Tibial artery (tissue), 4 donors: ENCODE measurements at places on chromosomes 16 and 17.
A peak's percentile ranks its signal among the peaks of the same experiment; 100 is the strongest.

- no peak for DNase-seq
These were observed 75.4 kb downstream of the ARHGAP17 start for GRCh38 chr16:24939738-24940137.

DNA sequence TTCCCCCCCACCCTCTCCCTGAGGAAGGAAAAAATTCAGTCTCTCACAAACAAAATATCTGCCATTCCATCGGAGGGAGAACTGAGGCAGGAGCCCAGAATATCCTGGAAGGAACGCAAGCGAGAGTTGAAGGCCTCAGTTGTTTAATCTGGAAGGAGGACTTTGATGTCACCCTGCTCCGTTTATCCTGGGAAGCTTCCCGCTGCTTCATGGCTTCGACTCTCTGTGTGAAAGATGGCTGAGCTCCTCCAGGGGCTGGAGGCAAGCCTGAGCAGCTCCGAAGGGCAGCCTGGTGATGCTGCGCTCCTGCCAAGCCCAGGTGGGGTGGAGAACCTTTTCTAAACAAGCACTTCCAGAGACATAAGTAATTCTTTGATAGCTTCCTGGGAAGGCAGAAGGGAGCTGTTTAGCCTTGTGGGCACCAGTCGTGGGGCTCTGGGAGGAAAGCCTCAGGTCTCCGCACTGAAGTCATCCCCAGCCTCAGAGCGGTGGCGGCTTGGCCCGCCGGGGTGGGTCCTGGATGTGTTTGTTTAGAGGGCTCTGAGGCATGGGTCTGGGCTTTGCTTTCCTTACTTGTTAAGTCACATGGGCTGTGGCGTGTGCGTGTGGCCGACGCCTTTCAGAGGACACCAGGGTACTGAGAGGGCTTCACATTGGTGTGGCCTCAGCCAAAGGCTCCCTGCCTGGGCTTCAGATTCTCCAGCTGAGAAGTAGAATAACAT lies 7.9 kb downstream of the NKD1 start:
- DNase-seq, result peak; percentile 82

GRCh38 chr16:30112197-30113030 lies 923 bp downstream of the GDPD3 start:
- DNase-seq, result peak; percentile 57

DNA sequence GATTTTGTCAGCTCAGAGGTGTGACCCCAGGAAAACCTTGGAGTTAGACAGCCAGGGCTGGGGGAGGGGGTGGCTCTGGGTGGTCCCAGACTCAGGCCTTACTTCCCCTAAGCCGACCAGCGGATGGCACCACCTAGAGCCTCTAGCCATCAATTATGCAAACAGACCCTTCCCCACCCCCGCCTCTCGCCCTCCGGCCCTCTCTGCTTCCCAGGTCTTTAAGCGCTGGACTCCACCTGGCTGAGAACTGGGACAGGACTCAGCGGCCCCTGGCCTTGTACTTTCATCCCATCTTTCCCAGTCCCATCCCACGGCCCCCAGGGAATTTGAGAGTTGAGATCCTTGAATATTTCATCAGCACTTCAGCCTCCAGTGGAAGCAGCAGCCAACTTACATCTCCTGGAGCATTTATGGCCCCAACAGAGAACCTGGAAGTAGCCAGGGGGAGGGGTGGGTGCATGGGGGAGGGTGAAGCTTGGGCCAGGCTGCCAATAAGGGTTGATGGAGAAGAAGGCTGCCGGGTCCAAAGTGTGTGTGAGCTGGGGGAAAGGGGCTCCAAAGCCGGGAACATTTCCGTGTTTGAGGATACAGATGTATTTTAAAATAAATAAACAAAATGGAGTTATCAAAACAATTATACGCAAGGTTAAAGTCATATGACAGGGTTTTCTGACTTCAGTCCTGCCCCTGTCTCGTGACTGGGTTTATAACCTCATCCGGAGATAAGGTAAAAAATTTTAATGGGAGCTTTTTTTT lies 7.5 kb upstream of the JUP start:
- DNase-seq, result no peak

GRCh38 chr17:15981208-15981607 lies 18.3 kb downstream of the ZSWIM7 start:
- DNase-seq, result no peak

DNA sequence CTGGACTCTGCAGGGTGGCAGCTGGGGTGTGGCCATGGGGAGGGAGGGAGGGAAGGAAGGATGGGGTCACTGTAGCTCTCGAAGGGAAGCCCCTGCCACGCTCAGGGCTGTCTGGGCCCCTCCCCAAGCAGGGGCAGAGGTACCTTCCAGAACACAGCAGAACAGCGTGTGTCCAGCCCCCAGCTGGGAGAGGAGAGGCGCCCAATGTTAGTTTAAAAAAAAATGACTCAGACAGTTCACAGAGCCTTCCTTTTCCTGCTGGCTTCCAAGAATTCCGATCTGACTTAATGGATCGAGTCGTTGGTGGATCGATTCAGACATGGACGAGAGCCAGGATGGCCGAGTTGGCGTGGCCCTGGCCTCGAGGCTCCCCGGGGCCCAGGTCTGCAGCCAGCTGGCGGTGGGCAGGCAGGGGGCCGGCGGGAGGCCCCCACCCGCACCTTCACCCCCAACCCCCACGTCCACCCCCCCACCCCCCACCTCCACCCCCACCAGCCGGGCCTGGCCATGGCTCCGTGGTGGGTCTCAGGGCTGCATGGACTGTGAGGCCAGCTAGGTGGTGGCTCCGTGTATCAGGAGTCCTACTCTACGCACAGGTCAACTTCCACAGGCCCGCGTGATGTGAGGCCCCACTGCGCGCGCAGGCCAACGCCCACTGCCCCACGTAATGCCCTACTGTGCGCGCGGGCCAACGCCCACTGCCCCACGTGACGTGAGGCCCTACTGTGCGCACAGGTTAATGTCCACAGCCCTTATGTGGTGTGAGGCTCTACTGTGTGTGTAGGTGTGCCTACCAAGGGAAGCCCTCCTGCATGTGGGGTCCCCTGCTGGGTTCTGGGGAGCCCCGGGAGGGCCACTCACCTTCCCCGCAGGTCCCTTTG lies 21.8 kb downstream of the CACNA1H start:
- DNase-seq, result no peak

DNA sequence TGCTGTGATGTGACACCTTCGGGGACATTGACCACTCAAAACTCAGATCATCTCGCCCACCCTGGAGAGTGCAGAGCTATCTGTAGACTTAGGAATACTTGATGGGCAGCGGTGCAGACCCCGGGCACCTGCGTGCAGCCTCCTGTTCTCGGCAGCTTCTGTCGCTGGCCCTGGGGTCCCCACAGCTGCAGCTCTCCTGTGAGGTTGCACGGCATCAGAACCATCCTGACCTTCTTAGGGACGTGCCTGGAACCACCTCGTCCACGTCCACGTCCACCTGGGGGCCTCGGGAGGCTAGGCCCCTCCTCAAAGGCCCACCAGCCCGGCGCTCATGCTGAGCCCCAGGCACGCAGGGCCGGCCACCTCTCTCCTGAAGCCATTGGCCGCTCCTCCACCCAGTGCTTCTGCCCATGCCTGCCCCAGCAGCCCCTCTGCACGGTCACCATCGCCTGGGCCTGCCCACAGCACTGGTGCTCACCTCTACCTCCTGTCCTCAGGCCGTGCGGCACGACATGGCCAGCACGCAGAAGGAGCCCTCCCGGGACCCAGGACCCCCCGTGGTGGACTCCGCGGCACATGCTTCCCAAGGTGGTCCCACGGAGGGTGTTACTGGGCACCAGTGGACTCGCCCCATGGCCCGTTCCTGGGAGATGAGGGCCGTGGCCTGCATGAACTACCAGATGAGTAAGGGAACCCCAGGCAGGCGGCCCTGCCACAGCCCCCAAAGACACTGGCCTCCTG lies 2.3 kb upstream of the WFIKKN1 start:
- DNase-seq, result no peak

DNA sequence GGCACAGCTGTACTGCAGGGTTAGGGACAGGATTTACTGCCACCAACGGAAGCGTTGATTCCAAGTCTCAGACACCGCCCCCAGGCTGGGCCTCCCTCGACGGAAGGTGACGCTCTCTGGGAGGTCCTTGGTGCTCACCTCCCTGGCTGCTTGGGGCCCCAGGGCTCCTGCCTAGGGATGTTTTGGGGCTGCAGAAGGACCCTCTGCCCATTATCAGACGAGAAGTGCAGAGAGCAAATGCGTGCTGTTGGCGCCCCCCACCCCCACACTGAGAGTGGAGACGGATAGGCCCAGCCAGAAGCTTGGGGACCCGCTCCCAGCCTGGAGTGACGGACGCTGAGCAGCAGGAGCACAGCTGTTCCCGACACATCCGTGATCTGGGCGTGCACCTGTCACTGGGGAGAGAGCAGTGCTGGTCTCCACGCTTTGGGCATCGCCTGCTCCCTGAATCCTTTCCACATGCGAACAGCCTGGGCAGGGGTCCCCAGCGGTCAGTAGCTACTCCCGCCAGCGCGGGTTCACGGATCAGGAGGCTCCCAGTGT lies 5.1 kb upstream of the SOX8 start:
- no peak for DNase-seq

DNA sequence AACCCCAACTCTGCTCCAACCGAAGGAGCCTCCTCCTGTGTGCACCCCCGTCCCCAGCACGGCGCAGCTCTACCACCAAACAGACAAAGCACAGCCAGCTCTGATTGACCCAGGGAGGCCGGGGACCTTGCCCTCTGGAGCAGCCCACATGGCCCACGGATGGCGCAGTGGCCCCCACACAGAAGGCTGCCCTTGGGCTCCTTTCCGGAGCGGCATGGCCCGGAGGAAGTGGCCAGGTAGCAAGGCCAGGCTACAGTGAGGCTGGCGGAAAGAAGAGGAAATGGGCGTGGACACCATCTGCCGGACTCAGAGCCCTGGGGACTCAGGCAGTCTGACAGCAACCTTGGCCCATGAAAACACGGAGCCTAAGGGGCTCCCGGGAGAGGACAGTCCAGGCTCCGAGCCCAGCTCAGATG lies 19.9 kb upstream of the ZC3H18 start:
- DNase-seq, result no peak

GRCh38 chr16:14309906-14310305 lies 238.8 kb downstream of the MRTFB start:
- no peak for DNase-seq

GRCh38 chr16:31355431-31356100 lies 590 bp downstream of the ITGAX start:
- DNase-seq, result no peak

DNA sequence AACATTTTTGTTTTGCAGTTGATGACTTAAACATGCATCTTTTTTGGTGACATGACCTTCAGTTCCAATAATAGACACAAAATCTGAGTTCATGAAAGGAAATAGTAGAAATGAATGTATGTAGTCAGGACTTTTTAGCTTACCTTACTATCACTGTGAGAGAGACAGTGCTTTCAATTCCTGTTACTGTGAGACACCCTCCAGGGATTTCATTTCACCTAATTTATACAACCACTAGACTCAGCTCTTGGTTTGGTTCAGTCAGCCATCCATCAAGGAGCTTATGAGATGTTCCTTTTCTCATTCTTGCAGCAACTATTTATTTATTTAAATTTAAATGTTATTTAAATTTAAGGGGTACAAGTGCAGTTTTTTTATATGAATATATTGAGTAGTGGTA lies 77.9 kb downstream of the MAP2K4 start:
- no peak for DNase-seq

GRCh38 chr16:71746442-71747046 lies 22.0 kb upstream of the PHLPP2 start:
- no peak for DNase-seq

DNA sequence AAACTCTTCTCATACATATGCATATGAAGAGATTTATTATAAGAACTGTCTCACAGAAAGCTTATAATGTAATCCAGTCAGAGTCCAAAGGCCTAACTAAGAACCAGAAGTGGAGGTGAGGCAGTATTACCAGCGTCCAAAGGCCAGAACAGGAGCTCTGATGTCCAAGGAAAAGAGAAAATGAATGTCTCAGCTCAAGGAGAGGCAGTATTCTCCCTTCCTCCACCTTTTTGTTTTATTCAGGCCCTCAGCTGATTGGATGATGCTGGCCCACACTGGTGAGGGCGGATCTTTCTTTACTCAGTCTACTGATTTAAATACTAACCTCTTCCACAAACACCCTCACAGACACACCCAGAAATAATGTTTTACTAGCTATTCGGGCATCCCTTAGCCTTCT lies 43.4 kb downstream of the FBXL20 start:
- DNase-seq, result no peak

DNA sequence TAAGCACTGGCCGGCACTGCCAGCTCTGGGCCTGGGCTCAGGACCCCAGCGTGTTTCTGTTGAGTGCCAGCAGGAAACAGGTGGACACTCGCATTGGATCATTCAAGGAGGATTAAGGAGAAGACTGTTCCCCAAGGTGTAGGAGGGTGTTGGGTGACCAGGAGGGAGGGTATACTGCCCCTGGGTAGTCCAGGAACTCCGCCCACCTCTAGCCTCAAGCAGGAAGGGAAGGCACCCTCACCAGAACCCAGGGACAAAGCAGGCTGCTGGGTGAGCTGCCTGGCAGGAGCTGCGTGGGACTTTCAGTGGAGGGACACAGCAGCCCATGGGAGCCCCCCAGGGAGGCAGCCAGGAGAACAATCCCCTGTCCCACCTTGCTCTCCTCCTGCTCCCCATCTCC lies 7.7 kb upstream of the RAB37 start:
- DNase-seq, result no peak

DNA sequence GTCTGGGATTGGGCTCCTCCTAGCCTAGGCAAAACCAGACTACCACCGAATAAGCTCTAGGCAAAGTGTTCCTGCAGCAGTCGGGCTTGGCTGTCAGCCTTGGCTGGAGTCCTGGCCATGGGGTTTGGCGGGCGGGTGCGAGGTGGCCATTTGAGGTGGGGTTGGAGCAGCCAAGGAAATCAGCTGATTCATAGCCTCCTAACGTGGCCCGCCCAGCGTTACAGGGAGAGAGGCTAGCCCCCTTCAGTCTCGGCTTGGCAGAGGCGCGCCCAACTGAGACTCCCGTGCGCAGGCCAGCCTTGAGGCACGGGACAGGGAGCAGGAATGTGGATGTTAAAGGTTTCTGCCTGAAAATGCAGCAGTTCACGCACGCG lies 1.9 kb downstream of the PMP22 start:
- DNase-seq, result peak; percentile 98

- DNase-seq, result no peak
These were observed 850 bp downstream of the GINS3 start for GRCh38 chr16:58393138-58393504.

- no peak for DNase-seq
These were observed 2.1 kb upstream of the PYCR1 start for GRCh38 chr17:81939218-81939617.

- DNase-seq, result no peak
These were observed 9.3 kb downstream of the ZACN start for GRCh38 chr17:76088041-76088867.

- no peak for DNase-seq
These were observed 73.2 kb upstream of the EFCAB3 start for GRCh38 chr17:62307196-62307595.
